ENCODE measurements at places on chromosomes 13 and 19.

DNA sequence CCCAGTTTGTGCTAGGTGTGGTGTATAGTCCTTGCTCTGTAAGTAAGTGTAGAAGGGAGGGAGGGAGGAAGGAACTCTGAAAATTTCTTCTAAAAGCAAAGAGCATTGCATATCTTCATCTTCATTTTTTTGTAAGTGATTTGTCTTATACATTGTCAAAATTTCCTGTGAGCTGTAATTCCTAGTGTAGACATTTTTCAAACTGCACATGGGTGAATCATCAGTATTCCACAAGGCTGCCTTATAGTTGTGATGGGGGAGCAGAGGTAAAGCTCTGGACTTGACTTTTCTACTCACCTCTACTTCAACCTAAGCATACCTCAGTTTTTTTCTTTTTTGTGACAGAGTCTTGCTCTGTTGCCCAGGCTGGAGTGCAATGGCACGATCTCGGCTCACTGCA is 86.9 kb downstream of the CDK8 start:
- no peak for DNase-seq

DNA sequence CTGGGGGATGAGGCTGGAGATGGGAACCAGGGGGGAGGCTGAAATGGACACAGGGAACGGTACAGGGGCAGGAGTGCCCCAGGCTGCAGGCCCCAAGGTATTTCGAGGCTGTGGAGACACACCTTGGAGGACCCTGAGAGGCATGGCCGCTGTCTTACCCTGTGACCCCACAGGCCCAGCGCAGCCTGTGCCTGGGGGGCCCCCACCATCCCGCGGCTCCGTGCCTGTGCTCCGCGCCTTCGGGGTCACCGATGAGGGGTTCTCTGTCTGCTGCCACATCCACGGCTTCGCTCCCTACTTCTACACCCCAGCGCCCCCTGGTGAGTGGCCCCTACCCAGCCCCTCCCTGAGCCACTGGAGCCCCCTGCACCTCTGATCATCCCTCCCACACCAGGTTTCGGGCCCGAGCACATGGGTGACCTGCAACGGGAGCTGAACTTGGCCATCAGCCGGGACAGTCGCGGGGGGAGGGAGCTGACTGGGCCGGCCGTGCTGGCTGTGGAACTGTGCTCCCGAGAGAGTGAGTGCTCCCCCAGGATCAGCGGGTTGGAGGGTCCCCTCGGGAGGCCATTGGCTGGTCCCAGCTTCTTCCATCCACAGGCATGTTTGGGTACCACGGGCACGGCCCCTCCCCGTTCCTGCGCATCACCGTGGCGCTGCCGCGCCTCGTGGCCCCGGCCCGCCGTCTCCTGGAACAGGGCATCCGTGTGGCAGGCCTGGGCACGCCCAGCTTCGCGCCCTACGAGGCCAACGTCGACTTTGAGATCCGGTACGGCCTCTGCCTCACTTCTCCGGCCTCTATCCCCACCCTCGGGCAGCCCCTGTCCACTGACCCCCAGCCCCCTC is 16.9 kb upstream of the SPIB start:
- DNase-seq, result no peak

GRCh38 chr19:8147582-8147978 is 1.8 kb downstream of the FBN3 start:
- no peak for DNase-seq

GRCh38 chr19:41924151-41925145 is 3.8 kb downstream of the ERFL start:
- DNase-seq, result no peak

DNA sequence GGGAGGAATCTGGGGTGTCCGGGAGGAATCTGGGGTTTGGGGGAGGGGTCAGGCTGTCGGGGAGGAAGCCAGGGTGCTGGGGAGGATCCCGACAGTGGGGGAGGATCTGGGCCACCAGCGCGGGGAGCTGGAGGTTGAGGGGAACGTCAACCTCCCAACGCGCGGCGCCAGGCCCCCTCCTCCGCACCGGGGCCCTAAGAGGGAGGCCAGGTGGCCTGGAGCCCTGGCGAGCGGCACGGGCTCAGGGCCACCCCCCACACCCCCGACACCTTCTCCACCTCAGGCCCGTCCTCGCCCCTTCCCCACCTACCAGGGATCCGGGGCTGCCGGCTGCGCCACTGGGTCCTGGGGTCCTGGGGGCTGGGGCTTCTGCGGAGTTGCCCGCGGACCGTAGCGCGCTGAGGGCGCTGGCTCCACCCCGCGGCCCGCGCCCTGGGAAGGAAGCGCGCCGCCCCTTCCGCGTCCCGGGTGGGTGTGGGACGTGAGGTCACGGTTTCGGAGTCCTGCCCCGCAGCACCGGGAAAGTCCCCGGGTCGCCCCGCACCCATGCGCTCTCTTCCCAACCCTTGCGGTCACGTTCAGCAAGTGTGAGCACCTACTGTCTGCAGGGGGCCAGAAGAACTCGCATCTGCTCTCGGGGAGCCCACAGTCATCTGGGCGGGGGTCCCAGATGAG is at the start of gene TICAM1:
Gene TICAM1 (minus strand): TSS at position 409 of the 675 bp plus-strand sequence. CDS start 13,335 bp downstream, outside the sequence.
- DNase-seq, result peak; percentile 73

GRCh38 chr19:13109361-13110098 is 6.9 kb upstream of the LYL1 start:
- no peak for DNase-seq

GRCh38 chr13:61495648-61496047 is 80.0 kb upstream of the PCDH20 start:
- no peak for DNase-seq

DNA sequence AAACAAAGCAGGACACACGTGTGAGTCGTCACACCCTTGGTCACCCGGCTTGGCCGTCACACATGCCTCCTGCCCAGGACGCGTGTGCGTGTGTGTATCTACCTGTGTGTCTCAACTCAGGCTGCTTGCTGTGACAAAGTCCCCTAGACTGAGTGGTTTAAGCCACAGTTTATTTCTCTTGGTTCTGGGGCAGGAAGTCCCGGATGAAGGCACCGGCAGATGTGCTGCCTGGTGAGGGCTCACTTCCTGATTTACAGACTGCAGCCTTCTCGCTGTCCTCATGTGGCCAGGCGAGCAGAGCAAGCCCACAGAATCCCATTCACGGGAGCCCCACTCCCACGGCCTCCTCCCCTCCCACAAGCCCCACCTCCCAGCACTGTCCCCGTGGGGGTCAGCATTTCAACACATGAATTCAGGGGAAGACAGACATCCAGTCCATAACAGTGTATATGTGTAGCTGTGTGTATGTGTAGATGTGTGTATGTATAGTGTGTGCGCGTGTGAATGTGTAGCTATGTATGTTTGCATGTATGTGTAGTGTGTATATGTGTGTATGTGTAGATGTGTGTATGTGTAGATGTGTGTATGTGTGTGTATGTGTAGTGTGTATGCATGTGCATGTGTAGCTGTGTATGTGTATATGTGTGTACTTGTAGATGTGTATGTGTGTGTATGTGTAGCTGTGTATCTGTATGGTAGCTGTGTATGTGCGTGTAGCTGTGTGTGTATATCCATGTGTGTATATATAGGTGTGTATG is 51.5 kb downstream of the MCF2L start:
- peak; percentile 26 for DNase-seq

- no peak for DNase-seq
Observed at GRCh38 chr19:10422046-10422461, 1.7 kb downstream of the PDE4A start.

- peak; percentile 85 for DNase-seq
Observed at GRCh38 chr19:33771384-33772101, 25.1 kb upstream of the KCTD15 start.

GRCh38 chr19:1813192-1814182 is 1.4 kb upstream of the ATP8B3 start:
- no peak for DNase-seq

- no peak for DNase-seq
Observed at GRCh38 chr13:62799038-62799535, 1383.4 kb upstream of the PCDH20 start.
